ENCODE measurements at places on chromosomes 6 and 20.

- DNase-seq, result no peak
Measured at GRCh38 chr6:80145509-80145908, 39.0 kb downstream of the BCKDHB start.

DNA sequence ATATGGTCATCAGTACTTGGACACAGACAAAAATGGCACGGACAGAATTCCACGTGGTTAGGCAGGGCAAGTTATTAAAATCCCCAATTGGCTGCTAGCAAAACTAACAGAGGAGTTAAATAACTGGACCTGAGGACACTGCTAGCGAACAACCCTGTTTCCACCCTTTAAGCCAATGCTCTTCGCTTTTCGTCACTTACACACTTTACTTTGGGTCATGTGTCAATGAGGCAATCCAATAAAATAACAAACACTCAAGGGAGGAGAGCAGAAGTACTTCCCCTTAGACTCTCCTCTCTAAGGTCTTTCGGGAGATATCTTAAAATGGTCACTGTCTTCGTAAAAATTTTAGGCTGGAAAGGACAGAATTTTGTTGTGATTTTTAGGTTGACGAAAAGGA is 68.6 kb downstream of the LCA5 start:
- DNase-seq, result no peak

GRCh38 chr6:151537556-151537955 is 43.7 kb downstream of the CCDC170 start:
- DNase-seq, result no peak

GRCh38 chr20:58567437-58567836 is 52.2 kb upstream of the APCDD1L start:
- no peak for DNase-seq

- no peak for DNase-seq
Measured at GRCh38 chr20:20780127-20780824, 67.8 kb upstream of the RALGAPA2 start.

DNA sequence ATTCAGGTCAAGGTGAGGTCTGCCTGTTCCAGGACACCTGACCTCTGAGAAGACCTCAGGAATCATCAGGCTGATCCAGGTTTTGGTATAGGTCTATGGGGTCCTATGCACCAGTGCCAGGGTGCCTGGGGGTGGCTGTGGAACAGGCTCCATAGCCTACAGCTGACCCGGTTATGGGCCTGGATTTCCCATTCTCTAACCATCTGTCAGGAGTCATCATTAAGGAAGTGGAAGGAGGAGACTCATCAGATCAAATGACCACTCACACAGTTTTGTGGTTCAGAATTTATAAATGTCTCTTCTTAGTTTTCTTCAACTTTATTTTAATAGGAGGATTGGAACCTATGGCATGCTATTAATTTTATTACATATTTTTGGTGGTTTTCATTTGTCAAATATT is 14.8 kb downstream of the PLA2G7 start:
- no peak for DNase-seq

DNA sequence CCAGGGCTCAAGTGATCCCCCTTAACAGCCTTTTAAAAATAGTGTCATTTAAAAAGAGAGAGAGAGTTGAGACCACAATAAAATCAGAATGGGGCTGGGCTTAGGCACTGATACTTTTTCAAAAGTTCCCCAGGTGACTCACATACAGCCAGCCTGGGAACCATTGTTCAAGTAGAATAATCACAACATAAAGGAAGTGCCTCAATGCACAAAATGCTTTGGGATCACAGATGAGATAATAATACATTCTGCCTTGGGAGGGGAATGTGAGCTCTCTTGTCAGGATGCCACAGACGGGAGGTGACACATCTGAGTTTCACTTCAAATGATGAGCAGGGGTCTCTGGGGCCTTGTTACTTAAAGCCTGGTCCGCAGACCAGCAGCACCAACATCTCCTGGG is 34.0 kb upstream of the GABRR1 start:
- DNase-seq, result no peak

- DNase-seq, result peak; percentile 69
Measured at GRCh38 chr6:37691904-37692806, 5.5 kb downstream of the MDGA1 start.

DNA sequence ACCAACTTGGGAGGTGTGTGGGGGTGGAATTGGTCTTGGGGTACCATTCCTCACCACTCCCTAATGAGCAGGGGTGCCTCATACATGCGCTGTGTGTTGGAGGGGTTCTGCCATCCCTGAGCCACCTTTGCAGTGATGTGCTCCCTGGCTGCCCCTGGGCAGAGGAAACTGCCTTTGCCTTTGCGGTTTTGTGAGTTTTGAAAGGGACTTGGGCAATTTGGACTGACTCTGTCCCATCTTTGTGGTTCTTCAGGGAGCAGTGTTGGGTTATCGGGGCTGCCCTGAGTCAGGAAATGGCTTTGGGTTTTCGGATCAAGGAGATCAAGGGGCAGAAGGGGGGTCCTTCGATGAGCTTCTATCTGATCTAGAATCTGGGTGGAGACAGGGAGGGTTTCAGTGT is 3.9 kb upstream of the PHACTR3 start:
- DNase-seq, result no peak

- DNase-seq, result no peak
Measured at GRCh38 chr6:75431379-75431778, 62.2 kb downstream of the FILIP1 start.

DNA sequence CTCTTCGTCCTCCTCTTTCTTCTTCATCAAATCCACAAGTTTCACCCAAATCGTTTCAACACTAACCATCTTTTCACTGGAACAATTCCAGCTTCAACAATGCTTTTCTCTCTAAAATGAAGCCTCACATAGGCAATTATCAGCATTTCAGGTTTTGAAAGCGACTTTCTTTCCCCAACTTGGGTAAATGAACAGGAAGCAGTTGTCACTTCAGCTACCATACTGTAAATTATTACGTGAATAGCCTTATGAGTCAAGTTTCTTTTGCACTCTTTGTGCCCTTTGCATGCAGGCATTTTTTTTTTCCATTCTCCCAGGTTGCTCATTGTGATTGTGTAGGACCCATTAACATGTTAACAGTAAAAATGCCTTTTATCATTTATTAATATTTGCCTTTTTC is 121.7 kb upstream of the BTBD3 start:
- no peak for DNase-seq

DNA sequence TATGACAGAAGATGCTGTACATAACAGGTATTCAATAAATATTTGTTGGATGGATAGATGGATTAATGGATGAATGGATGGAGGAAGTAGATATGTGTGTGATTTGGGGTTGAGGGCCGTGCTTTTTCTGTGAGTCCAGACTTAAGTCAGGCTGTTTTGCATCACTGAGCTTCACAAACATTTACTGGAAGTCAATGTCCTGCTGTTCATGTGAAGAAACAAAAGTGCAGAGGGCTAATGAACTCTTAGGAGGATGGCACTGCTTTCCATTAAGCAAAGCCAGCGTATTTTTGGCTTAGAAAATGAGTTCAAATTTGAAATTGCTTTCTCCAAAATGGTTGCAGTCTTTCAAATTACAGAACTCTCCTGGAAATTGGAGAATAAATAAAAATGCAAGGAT is 260.6 kb upstream of the SASH1 start:
- no peak for DNase-seq

GRCh38 chr20:1941226-1941625 is 46.0 kb downstream of the SIRPA start:
- DNase-seq, result no peak

GRCh38 chr6:139303185-139303584 is 11.4 kb upstream of the TXLNB start:
- DNase-seq, result no peak

GRCh38 chr6:16712255-16712930 is 48.9 kb downstream of the ATXN1 start:
- no peak for DNase-seq

DNA sequence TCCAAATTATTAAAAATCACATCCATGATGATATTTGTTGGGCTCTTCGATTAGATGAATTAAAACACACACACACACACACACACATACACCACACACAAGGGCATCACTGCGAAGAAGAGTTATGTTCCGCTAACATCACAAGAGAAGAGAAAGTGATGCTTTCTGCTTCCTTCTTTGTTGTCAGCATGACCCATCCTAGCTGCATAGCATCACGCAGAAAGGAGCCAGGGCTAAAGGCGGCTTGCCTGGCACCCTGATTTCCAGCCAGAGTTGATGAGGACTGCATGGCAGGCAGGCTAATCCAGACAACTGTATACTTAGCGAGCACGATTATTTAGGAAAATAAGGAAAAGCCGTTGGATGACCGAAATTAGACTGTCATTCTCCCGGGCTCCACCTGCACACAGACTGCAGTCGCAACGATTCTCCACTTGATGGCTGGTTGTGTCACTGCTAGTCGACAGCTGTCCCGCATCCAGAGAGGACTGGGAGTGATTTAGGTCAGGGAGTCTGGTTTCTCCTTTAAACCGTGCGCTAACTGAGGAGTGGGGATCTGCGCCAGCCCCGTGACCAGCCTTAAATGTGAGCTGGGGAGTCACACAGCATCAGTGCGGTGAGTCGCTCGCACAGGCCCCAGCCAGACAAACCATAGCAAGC is 70.6 kb upstream of the SOX4 start:
- peak; percentile 64 for DNase-seq

DNA sequence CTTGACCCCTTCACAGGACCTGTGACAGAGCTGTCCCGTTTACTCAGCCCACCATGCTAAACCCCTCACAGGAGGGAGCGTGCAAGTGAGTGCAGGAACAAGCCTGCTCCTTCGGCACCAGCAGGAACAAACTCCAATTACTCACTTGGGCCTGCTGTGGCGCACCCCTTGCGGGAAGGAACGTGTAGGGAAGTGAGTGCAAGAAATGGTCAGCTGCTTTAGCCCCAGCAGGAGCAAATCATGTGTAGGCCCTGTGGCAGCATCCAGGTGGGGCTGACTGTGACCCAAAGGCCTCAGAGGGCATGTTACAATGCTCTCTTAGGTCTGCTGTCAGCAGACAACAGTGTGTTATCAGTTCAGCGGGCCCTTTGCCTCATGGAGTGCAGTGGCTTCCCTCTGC is 574.4 kb downstream of the PRKN start:
- DNase-seq, result no peak

DNA sequence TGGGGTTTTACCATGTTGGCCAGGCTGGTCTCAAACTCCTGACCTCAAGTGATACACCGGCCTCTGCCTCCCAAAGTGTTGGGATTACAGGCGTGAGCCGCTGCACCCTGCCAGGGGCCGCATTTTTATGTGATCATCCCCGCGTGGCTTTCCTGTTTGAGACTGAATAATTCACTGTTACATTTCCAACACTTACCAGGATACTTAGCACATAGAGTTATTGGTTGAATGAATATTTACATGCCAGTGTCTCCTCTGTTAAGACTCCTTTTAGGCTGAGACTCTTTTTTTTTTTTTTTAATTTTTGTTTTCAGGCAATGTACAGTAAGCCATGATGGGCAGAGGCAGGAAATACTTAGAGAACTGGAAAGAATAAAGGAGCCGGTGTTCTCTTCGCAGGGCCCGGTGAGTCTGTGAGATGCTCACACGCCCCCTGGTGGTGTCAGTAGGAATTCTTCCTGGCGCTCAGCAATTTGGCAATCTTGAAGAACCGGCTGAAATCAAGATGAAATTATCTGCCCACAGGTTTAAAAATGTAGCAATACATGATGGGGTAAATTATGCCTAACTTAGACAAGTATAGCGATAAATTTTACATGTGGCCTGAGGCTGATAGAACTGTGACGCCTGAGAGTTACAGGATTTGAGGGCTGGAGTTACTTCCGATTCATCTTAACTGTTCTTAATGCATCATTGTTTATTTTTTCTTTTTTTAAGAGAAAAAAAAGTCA is 7.6 kb upstream of the RNF114 start:
- peak; percentile 30 for DNase-seq

GRCh38 chr20:35866418-35867202 is 87.7 kb downstream of the SCAND1 start:
- no peak for DNase-seq

DNA sequence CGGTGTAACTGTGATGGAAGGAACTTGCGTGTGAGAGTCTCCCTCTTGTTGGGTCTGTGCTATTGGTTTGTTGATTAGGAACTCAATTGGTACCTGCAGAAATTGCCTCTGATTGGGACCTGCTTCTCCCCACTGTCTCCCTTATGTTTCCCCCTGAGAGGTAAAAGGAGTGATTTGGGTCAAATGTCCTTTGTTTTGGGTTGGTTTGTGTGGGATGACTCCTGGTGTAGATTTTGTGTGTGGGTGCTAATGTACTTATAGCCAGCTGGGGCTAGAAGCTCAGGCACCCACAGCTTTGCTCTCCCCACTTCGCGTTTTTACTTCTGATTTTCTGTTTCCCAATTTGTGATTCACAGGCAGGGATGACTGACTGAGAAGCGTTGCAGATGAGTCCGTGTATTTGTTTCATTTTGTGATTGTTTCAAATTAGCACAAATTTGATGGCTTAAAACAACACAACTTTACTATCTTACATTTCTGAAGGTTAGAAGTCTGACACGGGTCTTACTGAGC is 79.1 kb downstream of the UTRN start:
- DNase-seq, result no peak

GRCh38 chr6:25219917-25220278 is 59.3 kb upstream of the CARMIL1 start:
- no peak for DNase-seq

DNA sequence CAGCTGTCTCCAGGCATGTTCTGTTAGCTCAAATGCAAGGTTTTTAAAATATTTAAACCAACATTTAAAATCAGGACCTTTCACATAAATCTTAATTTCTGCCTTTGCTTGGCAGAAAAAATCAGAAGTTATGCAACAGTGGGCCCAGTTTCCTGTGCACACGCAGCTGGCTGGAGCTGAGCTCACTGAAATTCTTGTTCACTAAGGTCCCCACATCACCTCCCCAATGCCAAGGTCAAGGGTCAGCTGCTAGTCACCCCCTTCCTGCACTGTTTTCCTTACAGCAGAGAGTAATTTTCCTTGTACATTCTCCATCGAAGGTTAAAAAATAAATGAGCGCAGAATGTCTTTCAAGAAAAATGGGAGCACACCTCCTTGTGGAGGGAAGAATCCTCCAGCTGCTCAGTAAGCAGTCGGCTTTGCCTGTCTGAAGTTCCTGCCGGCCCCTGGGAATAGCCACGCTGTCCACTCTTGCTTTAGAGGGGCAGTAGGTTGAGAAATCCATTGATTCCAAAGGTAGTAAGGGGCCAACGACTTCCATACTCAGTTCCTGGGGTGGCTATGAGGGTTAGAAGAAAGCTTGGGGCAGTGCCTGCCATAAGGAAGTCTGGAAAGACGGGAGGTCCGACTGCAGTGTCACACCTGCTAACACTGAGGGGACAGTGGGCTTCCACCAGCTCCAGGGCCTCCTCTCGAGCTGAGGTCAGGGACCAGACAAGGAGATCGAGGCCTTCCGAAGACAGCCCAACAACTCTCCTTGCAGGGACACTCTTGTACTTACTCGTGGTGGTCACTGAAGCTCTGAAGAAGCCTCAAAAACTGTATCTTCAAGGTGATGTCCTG is 56.8 kb downstream of the MYH7B start:
- DNase-seq, result no peak
